RPMI7951 (cell line): ENCODE measurements at places on chromosomes 16 and 17.

DNA sequence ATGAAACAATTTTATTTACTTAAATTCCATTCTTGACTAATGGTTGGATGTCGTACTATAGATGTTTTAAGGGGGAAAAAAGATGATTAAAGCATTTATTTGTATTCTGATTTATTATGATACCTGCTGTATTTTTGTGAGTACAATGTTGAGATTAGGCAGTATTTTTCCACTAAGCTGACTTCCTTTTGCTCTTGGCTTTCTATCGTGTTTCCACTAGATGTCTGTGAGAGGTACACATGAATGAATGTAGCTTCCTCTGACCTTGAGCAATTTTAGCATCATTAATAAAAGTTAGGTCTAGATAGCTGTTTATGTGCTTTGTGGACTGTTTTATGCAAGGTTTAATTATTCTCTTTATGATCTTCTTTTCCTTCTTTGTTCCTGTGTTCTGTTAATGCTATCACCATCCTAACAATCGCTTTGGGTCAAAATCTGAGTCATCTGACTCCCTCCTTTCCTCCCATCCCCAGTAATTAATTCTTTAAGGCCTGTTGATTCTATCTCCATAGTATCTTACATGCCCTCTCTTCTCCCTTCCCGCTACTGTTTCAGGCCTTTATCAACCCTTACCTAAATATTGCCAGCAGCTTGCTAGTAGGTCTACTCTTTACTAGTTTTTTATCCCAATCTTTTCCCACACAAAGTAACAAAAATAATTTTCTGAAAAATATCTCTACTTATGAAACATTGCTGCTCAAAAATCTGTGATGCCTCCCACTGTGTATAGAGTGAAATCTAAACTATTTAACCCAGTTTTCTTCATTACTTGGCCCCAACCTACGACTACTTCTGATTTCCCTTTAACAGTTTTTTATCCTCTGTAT, 76.0 kb downstream of the VMP1 start:
- DNase-seq: peak; percentile 80

GRCh38 chr17:68831170-68831569, 124.0 kb downstream of the ABCA8 start:
- no peak for DNase-seq

GRCh38 chr17:55038291-55038690, 69.7 kb downstream of the STXBP4 start:
- no peak for DNase-seq

- DNase-seq: no peak
These were observed 23.4 kb upstream of the PHKG2 start for GRCh38 chr16:30724641-30725417.

GRCh38 chr16:11780991-11781680, 15.9 kb downstream of the ZC3H7A start:
- no peak for DNase-seq

DNA sequence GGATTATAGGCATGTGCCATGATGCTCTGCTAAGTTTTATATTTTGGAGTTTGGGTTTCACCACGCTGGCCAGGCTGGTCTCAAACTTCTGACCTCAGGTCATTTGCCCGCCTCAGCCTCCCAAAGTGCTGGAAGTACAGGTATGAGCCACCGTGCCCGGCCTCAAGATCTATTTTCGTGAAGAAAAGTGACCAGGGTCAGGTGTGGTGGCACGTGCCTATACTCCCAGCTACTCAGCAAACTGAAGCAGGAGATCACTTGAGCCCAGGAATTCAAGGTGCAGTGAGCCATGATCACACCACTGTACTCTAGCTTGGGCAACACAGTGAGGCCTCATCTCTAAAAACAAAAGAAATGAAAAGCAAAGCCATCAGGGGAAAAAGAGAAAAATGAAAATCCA, 18.7 kb downstream of the CMTM4 start:
- no peak for DNase-seq

DNA sequence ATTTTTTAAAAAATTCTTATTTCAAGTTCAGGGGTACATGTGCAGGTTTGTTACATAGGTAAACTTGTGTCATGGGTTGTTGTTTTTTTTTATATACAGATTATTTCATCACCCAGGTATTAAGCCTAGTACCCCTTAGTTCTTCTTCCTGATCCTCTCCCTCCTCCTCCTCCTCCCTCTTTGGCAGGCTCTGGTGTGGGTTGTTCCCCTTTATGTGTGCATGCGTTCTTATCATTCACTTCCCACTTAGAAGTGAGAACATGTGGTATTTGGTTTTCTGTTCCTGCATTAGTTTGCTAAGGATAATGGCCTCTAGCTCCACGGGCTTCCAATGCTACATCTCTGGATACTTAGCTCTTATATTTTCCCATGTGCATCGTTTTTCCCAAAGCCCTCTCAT, 404.4 kb downstream of the HAPSTR1 start:
- no peak for DNase-seq

- no peak for DNase-seq
These were observed 425.0 kb downstream of the CDH11 start for GRCh38 chr16:64696866-64697265.

DNA sequence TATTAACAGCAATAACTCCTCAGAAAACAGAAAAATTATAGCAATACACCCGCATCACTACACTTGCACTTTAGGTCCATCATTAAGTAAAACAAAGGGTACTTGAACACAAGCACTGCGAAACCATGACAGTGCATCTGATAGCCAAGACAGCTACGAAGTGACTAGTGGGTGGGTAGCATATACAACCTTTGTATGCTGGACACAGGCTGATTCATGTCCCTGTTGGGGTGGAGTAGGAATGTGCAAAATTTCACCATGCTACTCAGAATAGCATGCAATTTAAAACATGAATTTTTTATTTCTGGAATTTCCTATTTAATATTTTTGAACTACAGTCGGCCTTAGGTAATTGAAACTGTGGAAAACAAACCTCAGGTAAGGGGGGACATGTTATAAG, 2414.1 kb downstream of the TP53TG3F start:
- no peak for DNase-seq

GRCh38 chr16:80973991-80974390, 32.7 kb downstream of the CMC2 start:
- DNase-seq: no peak

- DNase-seq: no peak
These were observed 68.0 kb upstream of the DOC2B start for GRCh38 chr17:249236-249993.

DNA sequence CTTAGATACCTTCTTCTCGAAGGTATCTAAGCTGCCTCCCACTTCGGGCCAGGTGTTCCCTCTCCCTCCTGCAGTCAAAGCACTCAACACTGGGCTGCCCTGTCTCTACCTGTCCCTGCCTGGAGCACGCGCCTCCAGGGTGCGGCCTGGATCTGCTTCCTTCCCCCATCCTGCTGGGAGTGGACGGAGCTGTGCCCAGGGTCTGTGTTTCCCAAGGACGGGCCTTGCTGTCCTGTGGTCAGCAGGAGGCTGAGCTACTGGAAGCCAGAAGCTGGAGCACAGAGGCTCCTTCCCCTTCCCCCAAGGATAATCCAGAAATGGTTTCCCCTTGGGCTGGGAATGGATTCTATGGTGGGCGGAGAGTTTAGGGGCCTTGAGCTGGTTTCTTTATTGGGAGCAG, 16.7 kb downstream of the LLGL2 start:
- DNase-seq: no peak

- no peak for DNase-seq
These were observed 14.5 kb downstream of the CD300LB start for GRCh38 chr17:74516561-74517328.

- DNase-seq: no peak
These were observed 147.2 kb upstream of the COX10 start for GRCh38 chr17:13921841-13922776.

- peak; percentile 62 for DNase-seq
These were observed 104.6 kb upstream of the CACNG3 start for GRCh38 chr16:24151482-24151939.

- no peak for DNase-seq
These were observed 72.3 kb downstream of the SEC14L1 start for GRCh38 chr17:77212833-77213777.

DNA sequence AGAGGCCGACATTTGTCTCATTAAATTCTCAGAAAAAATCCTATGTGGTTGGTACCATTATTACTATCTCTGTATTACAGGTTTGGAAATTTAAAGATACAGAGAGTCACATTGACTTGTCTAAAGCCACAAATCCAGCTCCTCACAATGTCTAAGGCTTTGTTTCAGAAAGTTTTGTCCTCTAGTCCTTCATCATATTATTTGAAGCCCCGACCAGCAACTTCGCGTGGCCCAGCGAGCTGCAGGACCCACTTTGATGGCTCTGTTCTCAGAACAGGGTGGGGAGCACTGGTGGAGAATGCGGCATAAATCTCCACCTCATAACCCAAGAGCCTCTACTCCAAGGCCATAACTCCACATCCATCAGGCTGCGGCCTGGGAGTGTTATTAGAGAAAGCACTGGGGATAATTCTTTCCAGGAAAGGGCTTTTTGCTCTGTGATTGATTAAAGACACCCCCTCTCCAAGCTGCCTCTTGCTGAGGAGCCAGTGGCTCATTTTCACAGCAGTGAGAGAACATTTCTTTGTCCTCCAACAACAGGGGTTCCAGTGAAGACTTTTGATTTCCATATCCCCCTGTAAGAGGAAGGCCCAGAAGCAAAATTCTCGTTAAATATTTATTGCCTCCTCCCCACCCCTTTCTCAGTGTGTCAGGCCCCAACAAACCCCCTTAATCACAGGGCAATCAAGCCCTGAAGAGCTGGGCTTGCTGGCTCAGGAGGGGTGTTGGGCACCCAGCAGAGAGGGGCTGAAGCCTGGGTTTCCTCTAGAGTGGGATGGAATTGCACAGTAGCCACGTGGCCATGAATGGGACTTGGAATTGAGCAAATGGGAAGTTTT, 113.7 kb upstream of the CDH11 start:
- DNase-seq: no peak

GRCh38 chr17:44044071-44044470, 22.4 kb downstream of the LSM12 start:
- DNase-seq: no peak

GRCh38 chr17:61662186-61662585, 71.2 kb upstream of the NACA2 start:
- no peak for DNase-seq

DNA sequence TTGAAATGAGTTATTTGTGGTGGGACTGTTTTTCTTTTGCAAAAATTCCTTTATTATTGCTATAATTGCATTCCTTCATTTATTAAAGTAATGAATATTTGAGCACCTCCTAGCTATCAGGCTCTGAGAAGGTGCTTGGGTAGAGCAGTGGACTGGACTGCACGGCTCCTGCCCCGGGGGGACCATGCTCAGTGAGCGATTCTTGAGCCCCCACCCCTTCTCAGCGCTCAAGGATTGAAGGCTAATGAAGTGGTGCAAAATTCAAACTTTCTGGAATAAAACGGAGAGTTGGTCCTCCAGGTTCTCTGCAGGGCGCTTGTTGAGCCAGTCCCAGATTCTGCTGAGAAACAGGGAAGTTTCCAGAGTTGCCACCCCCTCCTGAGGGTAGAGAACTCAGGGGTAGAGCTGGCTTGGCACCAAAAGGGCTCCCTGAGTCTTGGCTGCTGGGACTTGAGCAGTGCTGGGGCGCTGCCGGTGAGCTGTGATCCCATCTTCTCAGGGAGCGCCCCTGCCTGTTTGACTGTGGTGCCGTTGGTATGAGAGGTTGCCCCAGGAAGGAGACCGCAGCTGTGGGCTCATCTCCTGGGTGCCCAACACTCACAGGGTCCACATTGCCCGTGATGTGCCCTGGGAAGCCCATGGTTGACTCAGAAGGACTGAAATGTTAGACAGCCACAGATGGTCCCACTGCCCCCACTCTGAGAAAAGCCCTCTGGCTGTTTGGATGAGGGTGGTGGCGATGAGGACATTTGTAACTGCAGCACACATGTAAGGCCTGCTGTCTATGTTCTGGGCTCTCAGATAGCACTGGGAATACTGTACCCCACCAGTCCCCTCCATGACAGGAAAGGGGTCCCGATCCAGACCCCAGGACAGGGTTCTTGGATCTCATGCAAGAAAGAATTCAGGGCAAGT, 20.0 kb downstream of the KSR1 start:
- DNase-seq: peak; percentile 55

DNA sequence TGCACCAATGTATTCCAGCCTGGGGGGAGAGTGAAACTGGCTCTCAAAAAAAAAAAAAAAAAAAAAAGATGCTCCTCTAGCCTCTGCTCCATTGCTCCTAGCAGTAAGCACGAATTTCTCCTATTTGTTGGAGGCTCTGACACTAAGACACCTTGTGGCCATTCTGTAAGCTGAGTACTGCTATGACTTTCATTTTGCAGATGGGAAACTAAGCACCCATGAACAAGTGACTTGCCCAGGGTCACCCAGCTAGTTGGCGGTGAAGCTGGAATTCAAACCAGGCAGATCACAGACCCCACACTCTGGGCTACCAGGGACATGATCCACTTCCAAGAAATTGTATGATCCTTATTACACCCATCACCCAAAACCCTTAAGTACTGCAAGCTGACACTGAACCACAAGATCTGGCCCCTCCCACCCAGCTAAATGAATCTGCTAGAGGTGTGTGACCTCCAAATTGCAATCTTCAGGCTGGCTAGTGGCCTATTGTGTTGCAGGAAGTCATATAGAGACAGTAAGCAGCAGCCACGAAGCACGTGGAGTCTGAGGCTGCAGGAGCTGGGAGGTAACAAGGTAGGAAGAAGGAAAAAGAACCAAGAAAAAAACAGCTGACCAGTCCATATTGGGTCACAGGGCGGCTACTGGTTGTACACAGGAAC, 209.4 kb downstream of the XYLT1 start:
- DNase-seq: no peak

GRCh38 chr17:40832840-40833239, 10.4 kb upstream of the KRT10 start:
- no peak for DNase-seq

- DNase-seq: no peak
These were observed 610 bp downstream of the DOC2A start for GRCh38 chr16:30009990-30010843.

DNA sequence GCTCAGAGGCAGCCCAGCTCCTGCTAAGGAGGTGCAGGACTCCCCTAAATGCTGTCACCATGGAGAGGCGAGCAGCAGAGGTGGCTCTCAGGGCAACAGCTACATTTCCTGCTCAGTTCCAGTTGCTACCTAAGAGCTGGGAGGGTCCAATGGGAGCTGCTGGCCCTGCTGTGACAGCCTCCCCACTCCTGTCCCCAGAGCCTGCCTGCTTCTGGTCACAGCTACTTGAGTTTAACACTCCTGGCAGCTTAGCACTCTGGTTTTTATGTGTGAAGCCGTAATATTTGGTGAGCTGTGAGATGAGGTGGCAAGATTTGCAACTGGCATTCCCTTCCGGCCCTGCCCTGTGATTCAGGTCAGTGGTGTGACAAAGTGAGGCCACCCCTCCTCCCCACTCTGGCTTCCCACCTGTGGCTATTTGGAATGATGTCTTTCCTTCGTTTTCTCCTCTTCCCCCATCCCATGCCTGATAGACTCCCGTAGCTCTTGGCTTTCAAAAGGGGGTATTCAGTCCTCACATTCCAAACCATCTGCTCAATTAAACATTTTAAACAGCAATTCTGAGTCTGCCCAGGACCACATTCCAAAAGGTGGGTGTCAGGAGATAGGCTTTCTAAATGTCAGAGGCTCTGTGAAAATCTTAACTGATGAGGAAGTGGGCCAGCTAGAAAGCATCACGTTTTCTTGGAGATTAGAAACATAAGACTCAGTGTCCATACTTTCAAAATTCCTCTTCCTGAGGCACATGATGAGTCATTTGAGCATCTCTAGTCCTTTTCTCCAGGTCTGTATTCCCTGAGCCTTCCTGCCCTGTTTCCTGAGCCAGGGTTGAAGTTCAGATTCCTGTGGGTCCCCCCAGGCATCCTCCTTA, 42.6 kb upstream of the SKAP1 start:
- DNase-seq: peak; percentile 93
